ENCODE measurements at places on chromosomes 3 and 15.
A peak's percentile ranks its signal among the peaks of the same experiment; 100 is the strongest.

DNA sequence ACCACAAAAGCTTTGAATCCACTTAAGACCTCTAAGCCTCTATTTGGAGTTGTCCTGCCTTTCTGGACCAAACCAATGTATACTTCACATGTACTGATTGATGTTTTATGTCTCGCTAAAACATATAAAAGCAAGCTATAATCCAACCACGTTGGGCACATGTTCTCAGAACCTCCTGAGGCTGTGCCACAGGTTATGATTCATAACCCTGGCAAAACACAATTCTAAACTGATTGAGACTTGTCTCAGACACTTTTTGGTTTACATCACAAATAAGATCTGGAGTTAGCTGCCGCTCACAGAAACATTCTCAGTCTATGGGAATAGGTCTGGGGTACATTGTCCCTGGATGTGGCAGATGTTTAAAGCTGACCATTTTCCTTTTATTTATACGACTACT is 53.4 kb upstream of the EPHA6 start:
- no peak for DNase-seq

DNA sequence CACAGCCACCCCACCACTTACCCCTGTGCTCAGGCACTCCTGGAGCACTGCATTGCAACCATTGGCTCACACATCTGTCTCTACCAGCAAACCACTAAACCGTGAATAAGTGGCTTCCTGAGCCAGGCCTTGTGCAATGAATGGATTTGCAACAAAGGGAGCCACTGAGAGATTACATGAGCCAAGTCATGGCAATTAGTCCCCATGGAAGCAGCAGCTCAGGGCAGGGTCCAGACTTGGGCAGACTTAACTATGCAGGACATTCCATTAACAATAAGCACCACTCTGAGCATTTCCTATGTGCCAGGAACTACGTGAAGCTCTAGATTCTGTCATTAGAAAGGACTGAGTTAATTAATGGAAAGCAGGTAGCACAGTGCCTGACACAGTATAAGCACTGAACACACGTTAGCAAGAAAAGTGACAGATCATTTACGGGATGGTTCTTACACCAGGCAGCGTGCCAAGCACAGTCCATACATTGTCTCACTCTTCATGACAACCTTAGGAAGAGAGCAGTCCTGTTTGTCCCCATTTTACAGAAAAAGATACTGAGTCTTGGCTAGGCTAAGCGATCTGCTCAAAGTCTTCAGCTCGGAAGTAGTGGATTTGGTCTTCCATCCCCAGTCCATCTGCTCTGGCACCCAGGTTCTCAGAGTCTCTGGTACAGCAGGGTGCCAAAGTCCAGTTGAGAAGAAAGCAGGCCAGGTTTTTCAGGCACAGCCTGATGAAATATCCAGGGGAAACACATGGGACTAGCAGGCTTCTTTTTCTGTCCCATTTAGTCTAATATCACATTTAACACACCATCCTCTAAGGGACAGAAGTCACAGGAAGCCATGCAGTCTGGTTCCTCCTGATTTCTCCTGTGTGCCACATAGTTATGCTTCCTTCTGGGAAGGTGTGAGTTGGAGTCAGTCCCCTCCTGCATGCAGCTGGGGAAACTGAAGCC is 44.1 kb downstream of the LIPC start:
- peak; percentile 86 for DNase-seq

DNA sequence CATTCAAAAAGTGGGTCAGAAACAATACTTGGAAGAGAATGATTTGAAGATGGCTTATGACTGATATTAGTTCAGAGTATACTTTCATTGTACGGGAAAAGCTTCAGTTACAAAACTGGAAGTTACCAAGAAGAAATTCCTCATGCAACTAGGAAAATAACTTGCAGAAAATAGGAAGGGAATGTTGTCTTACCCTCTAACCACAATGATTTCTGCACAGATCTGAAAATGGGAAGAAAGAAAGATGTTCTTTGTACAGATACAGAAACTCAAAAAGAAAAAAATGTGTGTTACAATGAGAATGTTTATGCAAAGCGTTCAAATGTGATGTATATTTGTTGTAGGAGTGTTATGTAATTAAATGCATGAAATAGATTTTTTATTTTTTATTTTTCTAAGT is 3.7 kb downstream of the ZNF280D start:
- no peak for DNase-seq

- DNase-seq = peak; percentile 23
Observed at GRCh38 chr3:37741644-37742043, 120.0 kb upstream of the CTDSPL start.

DNA sequence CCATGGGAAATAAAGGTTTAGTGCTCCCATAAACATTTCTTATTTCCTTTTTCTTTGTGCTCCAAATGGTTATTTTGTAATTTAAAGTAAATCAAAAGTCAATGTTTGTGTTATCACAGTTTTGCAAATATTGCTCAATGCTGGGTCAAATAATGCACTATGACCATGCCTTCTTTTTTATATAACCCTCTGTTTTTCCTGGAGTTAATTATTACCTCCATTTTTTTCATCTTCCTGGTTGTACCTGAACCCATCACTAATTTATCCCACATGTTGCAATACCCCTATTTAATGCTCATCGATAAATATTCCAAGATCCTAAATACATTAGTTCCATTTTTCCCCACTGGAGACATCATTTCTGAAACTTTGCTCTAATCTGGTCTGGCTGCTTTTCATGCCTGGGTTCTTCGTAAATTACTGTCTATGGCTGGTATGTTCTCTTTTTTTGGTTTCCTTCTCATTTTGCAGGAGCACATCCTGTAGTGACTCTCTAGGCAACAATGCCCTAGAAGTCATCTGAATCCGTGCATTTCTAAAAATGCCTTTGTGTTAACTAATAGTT is 66.4 kb downstream of the OXNAD1 start:
- no peak for DNase-seq

- no peak for DNase-seq
Observed at GRCh38 chr15:51766341-51766740, 14.9 kb downstream of the TMOD2 start.

GRCh38 chr3:63557912-63558311 is 94.6 kb upstream of the SNTN start:
- no peak for DNase-seq

- no peak for DNase-seq
Observed at GRCh38 chr3:17075907-17076306, 191.2 kb downstream of the PLCL2 start.

DNA sequence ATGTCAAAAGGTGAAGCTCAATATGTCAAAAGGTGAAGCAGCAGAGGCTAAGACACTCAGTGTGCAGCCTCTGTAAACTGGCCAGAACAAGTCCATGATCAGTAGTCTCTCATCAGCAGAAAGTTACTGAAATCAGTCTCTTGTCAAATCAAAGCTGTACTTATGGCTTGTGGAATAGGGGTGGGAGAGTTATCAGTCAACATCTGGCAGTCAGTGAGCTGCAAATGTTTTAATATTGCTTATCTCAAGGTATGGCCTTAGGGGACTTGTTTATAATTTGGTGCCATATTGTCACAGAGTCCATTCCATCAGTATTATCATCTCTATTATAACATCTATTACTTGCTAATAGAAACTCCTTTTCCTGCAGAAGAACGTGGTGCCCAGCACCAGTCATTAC is 14.9 kb upstream of the WDR49 start:
- DNase-seq = no peak

GRCh38 chr3:98612587-98612986 is 19.2 kb upstream of the CPOX start:
- DNase-seq = no peak

DNA sequence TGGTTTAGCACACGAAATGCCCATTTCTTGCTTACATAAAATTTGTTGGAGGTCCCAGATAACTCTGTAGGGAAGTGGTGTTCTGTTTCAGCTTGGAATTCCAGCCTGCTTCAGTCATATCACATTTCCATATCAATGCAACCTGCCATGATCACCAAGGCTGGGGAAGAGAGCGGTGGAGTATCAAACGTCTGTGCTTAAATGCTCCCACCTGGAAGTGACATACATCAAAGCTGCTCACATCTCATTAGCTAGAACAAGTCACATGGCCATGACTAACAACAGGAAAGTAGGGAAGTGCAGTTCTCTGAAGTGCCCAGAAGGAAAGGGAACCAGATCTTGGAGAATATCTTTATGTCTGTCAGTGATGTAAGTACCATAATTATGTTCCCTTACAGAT is 130.2 kb upstream of the CFAP20DC start:
- no peak for DNase-seq

DNA sequence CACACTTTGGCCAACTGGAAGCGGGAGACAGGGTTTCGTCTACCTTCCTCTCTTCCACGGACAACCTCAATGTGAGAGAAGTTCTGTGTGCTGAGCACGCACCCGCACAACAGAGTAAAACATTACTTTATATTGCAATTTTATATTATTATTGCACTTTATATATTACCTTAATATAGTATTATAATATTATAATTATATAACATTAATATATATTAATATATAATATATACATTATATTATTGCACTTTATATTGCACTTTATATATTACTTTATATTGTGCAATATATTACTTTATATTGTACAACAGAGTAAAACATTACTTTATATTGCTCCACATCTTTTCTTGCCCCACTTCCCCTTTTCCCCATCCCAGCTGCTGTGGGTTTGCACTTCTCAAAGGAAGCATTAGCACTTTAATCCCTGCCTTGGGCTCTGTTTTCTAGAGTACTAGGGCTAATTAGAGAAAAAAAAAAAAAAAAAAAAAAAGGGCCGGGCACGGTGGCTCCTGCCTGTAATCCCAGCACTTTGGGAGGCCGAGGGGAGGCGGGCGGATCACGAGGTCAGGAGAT is 76.4 kb upstream of the SLC4A7 start:
- DNase-seq = peak; percentile 30

DNA sequence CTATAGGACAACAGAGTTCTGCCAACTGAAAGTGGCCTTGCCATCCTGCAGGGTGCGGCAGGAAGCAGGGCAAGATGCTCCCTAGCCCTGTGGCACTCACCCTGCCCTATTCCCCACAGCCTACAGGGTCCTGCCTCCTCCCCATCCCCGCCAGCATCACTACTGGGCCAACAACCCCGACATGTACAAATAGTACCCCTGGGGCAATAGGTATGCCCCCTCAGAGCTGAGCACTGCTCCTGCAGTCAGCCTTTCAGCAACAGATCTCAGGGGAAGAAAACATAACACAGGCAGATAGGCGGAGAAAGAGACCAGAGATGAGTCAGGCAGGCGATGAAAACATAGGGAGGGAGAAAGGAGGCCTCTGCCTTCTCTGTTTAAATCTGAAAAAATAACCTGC is 74.7 kb downstream of the XXYLT1 start:
- DNase-seq = no peak

GRCh38 chr3:142884531-142884930 is 4.4 kb downstream of the PCOLCE2 start:
- no peak for DNase-seq

- DNase-seq = no peak
Observed at GRCh38 chr3:29332195-29332637, 51.3 kb downstream of the RBMS3 start.

- DNase-seq = no peak
Observed at GRCh38 chr15:69782809-69783208, 314.9 kb downstream of the TLE3 start.
